Stimulated activated CD8-positive, alpha-beta memory T cell treated with anti-CD3 and anti-CD28 coated beads, Interleukin-2, amount 100 ng/mL, for 1 hour (primary cell): ENCODE measurements at places on chromosomes 6 and 20.

GRCh38 chr6:113969888-113970804 is 802 bp downstream of the HDAC2 start:
- peak; percentile 11 for DNase-seq

- no peak for DNase-seq
Observed at GRCh38 chr20:37421988-37422387, 76.0 kb downstream of the SRC start.

DNA sequence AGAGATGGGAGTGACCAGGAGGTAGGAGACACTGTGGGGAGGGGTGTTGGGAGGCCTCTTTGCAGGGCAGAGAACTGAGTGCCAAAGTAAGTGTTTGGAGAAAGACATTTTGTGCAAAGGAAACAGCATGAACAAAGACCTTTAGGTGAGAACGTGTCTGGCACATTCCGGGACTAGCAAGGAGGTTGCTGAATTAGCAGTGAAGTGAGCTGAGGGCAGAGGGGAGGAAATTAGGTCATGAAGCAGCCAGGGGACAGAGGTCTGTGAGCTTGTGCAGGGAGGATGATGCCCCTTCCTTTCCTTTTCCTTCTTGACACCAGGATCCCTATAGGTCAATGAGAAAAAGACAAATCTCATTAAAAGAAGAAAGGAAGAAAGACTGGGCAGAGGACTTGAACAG is 21.4 kb upstream of the AHCY start:
- DNase-seq = no peak

DNA sequence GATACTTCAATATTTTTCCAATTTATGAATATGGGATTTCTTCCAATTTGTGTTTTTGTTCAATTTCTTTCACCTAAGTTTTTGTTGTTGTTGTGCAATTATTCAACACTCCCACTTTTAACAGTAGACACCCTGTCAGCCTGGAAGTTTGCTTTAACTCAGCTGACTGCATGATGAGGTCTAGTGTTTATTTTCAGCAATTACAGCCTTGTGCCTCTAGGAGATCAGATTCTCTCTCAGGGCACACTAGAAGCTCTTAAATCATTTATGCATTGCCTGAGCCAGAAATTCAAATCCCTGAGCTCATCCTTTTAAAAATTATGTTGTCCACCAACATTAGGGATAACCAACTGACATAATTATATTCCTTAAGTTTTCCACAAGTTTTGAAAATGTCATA is 85.7 kb downstream of the MRAP2 start:
- DNase-seq = no peak

GRCh38 chr20:4726710-4727397 is 5.1 kb downstream of the PRND start:
- DNase-seq = no peak

GRCh38 chr6:7617801-7618764 is 28.1 kb downstream of the SNRNP48 start:
- DNase-seq = no peak

GRCh38 chr6:142276256-142276655 is 25.6 kb upstream of the ADGRG6 start:
- no peak for DNase-seq

DNA sequence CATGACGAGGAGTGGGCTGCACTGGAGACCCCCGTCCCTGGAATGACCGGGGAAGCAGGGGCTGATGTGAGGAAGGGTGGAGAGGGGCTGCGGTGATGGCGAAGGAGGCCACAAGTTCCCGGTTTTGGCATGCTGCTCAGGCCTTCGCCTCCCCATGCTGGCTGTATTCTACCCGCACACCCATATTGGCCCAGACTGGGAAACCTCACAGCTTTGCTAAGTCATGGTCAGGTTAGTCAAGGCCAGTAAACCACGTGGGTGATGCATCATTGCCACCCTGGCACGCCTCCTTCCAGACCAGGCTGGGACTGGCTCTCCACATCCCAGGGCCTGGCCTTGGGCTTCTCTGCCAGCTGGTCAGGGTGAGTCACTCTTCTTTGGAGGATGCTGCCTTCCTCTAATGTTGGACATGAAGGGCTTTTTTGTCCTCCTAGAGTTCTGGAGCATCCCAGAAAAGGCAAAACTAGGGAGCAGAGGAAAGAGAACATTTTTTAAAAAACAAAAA is 53.8 kb downstream of the PCNA start:
- DNase-seq = no peak

GRCh38 chr20:58963060-58963584 is 17.9 kb upstream of the NELFCD start:
- no peak for DNase-seq

- no peak for DNase-seq
Observed at GRCh38 chr20:59603781-59604541, at the start of gene PHACTR3. Gene PHACTR3, plus strand, starts transcription at chr20:59604540. Its CDS starts 475 bp downstream, at chr20:59605015.

GRCh38 chr6:152329638-152330448 is 307.3 kb downstream of the SYNE1 start:
- no peak for DNase-seq

DNA sequence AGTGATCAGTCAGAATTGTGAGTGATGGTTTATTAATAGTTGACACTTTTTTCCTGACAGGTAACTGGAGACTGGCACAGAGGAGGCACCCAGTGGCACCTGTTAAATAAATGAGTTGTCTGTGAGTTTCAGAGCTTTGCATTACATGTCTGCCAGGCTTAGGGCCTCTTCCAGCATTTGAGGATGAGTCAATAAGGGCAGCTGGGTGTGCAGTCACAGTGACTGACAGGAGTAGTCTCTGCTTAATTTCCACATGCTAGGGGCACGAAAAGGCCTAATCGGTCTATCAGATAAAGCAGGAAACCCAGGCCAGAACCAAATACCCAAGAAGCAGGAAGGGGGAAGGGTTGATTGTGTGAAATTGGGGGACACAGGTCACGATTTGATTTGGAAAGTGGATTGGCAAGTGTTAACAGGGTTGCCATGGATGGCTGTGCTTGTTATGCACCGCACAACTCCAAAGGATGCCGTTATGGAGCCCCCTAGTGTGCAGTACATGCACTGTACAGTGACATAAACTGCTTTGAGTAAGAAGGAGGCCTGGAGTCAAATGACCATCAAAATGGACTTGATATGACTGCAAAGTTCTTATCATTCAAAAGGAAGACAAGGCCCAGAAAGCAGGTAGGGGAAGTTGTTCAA is 111.9 kb upstream of the GGTLC1 start:
- peak; percentile 43 for DNase-seq

DNA sequence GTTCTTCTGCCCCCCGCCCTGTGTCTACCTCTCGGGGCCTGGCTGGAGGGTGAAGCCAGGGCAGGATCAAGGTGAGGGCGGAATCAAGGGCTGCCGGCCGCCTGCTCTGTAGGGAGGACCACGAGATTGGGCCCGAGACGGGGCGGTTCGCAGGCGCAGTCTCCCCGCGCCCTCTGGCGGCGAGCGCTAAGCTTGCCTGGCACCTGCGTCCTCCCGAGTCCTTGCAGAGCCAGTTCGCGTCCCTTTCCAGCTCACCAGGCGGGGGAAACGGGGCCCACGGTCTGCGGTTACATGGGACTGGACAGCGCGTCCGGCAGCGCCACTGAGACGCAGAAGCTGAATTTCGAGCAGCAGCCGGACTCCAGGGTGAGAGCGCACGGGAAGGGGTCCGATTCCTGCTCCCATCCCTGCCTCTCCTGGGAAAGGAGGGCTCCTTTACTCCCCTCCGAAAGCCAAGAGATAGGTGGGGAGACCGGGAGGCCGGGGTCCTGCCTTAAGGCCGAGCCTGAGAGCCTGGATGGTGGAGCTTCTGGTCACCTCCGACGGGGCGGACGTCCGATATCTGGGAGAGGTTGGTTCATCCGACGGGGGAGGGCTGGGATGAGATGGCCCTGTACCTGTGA is 3.6 kb upstream of the MATN4 start:
- DNase-seq = no peak

DNA sequence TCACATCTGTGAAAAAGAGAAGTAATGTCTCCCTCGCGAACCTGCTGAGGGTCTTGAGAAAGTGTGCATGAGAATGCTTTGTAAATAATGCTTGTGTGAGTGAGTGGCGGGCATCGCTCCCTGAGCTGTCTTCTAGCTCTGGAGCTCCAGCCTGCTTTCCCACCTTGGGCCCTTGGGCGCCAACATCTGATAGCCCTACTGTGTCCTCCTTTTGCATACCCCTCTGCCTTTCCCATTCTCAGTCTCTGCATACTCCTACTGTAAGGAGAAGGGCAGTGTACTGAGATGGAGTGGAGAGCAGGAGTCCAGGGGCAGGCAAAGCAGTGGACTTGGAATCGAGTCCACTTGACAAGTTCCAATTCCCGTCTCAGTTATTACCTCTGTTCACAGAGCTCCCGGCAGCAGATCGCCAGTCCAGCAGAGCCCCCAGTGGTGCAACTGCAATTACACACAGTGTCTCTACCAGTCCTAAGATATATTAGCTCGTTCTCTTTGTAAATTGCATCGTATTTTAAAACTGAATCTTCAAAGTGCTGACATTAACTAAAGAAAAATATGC is 847 bp upstream of the NCR2 start:
- no peak for DNase-seq

GRCh38 chr20:4925842-4926530 is 75.3 kb downstream of the SLC23A2 start:
- DNase-seq = no peak

GRCh38 chr6:167422934-167423333 is 98.0 kb downstream of the TTLL2 start:
- DNase-seq = no peak

- peak; percentile 43 for DNase-seq
Observed at GRCh38 chr6:27867051-27867944, 44.9 kb downstream of the OR2B2 start.

DNA sequence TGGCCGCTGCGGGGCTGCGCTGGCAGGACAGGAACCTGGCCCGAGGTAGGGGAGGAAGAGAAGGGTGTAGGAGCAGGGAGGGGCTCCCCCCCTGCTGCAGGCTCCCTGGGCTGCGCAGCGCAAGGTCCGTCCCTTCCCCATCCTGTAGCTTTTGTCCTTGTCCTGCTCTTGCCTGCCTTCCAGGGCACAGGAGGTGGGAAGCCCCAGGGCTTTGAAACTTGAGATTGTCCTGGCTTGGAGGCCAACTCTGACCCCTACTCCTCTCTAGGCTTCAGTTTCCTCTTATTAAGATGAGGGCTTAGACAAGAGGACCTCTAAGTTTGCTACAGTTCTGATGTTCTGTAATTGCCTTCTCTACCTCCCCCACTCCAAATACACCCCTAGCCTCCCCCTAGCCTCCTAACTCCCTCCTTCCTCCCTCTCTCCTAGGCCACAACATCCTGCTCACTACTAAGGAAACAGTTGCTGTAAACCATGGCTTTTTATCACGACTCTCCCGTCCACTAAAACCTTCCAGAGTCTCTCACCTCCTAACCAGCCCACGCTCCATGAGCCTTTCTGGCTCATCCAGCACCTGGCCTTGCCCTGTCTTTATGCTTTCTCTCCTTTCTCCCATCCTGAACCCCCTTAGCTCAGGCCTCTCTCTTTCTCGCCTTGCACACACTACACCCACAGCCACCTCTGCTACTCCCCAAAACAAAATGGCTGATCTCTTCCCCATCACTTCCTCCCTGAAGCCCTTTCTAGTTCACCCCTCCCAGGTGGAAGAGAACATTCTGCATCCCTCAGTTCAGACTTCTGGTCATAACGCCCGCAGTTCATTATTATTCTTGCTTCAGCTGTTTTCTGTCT is 10.2 kb downstream of the UNC5CL start:
- DNase-seq = no peak

DNA sequence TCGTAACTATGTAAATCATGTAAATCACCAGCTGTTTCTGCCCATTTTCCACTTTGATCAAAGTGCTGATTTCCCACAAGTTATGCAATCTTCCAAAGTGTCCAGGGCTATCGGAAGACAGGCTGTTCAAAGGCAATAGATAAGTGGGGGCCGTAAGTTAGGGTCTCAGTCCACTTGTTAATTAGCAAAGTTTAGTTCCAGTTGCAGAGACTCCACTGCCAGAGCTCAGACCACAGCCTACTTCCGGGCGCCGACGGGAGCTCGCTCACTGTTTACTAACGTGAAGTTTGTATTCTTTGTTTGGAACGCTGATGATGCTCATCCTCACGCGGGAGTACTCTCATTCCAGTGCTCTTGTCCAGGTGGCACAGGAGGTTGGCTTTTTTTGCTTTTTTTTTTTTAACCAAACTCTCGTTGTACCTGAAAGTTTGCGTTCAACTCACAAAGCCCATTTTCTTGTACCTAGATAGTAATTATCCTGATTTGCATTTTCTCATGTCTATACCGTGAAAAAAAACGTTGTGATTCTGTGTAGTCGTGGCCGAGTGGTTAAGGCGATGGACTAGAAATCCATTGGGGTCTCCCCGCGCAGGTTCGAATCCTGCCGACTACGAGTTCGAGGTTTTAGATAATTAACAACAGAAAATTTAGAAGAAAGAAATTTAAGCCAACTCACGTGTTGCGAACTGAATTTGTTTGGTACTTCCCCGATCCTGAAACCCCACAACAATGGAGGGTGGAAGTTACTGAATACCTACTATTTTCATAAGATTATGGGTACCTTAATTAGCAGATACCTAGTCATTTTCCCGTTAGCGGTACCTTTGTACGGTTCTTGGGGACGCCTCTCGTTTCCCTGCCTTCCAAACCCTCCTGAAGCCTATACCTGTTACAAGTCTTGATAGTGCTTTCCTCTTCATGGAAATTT is 29.9 kb upstream of the ZNF184 start:
- DNase-seq = no peak

GRCh38 chr6:157668713-157669112 is 154.3 kb upstream of the SNX9 start:
- no peak for DNase-seq

DNA sequence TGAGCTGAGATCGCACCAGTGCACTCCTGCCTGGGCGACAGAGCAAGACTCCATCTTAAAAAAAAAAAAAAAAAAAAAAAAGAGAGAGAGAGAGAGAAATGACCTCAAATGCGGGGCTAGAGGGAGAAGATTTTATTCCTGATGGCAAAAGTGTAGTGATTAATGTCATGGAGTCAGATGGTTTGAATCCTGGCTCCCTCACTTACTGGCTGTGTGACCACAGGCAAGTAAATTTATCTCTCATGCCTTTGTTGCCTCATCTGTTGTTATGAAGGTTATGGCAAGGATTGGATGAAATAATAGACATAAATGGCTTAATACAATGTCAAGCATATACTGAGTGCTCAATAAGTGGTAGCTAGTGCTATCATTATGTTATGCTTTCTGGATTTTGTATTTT is 29.3 kb downstream of the RIN2 start:
- no peak for DNase-seq

DNA sequence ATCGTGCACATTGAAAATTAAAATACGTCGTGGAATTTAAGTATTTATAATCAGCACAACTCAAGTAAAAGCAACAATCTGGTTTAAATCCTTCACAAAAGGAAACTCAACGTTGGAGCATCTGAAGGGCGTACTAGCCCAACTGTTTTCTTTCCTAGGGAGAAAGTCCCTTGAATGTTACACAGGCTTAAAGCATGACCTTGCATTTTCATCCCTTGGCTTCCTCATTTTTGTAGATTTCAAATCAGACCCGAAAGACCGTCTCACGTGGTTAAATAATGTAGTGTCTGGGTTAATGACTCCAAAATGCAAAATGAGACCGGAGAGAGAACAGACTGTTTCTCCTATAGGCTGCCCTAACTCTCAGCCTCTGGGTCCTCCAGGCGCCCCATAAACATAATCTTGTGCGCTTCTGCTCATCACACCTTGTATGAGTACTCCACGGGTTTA is 249.2 kb upstream of the RREB1 start:
- no peak for DNase-seq

GRCh38 chr6:143123081-143123480 is 62.4 kb downstream of the AIG1 start:
- no peak for DNase-seq
